Stimulated activated CD4-positive, alpha-beta T cell treated with anti-CD3 and anti-CD28 coated beads, Interleukin-15, amount 100 ng/mL, for 1 hour (primary cell): ENCODE measurements at places on chromosomes 1 and 21.

GRCh38 chr1:197763307-197763706 lies 12.0 kb downstream of the DENND1B start:
- no peak for DNase-seq

GRCh38 chr1:24483441-24483840 lies 19.2 kb upstream of the RCAN3 start:
- DNase-seq: no peak

DNA sequence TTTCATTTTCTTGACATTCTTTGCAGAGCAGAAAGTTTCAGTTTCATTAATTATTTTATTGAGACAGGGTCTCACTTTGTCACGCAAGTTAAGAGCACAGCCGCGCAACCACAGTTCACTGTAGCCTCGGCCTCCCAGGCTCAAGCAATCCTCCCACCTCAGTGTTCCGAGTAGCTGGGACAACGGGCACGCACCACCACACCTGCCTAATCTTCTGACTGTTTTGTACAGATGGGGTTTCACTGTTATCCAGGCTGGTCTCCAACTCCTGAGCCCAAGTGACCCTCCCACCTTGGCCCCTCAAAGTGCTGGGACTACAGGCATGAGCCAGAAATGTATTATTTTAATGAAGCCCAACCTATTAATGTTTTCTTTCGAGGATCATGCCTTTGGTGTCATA lies 3.0 kb upstream of the SPATC1L start:
- no peak for DNase-seq

DNA sequence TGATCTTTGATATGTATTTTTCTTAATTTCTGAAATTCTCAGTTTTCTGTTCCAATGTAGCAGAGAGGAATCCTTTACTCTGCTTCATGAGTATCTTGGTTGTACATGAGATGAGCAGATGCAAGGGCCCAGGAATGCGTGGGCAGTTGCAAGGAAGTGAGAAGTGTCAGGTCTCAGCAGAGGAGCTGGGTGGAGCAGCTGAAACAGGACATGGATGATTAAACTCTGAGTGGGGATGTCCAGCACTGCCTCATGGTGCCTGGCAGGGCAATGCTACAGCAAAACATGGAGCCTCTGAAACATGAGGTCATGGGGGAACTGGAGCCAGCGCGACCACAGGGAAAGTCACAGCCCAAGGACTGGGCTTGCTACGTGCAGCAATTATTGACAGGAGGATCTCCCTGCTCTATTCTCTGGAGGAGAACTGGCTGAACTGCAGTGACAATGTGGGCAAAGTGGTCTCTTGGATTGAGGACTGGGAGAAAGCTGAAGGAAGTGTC lies 48.4 kb downstream of the COLGALT2 start:
- no peak for DNase-seq

DNA sequence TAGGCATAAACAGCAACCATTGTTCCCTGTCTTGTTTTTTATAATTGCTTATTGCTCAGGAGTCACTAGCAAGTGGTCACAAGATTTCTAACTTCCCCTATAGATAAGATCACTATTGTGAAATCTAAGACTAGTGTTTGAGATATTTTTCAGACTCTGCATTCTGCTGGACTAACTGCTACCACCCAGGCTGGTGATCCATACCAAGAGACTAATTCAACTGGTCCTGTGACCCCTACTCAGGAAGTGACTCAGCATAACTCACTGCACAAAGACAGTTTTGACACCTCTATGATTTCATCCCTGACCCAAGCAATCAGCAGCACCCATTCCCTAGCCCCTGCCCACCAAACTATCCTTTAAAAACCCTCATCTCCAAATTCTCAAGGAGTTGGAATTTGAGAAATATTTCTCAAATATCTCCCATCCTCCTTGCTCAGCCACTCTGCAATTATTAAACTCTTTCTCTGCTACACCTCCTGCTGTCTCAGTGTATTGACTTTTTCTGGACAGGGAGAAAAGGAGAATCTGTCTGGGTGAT lies 52.7 kb downstream of the TRIM33 start:
- DNase-seq: no peak

DNA sequence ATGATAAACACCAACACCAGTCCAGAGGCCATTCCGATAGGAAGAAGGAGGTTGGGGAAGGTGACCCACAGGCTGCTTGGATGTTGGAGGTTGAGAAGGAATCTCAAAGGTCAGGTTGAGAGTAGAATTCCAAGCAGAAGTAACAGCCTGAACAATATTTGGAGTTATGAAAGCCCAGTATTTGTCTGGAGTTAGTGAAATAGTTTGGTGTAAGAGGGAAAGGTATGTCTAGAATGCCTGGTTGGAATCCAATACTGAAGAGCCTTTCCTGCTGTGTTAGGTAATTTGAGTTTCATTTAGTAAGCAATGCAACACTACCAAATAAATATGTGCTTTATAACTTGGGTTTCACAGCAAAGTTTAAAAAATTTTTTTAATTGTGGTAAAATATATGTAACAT lies 70.5 kb upstream of the MCOLN3 start:
- DNase-seq: no peak

GRCh38 chr1:59116920-59117542 lies 179.9 kb upstream of the FGGY start:
- no peak for DNase-seq

DNA sequence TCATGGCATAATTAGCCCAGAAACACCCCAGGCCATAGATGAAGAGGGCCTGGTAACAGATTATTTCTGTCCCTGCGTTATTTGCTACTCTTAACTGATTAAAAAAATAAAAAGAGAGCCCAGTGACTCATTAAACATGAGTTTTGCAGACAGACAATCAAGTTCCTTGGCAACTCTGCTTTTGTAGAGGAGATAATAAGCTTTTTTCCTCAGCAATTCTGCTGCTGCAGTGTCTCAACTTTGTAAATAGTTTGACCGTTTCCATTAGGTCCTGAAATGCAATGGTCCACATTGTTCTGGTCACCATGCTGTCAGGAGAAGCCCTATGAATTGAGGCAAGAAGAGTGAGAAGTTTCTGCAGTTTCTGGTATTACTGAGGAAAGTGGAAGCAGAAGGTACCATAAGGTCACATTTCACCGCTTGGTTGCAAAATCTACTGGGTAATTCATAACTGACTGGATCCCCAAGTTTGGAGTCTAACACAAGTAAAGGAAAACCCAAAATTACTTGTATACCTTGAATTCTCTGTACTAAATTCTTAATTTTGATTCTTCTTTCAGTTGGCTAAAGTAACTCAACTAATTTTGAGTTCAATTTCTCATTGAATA lies 139.5 kb downstream of the ZZZ3 start:
- DNase-seq: no peak

DNA sequence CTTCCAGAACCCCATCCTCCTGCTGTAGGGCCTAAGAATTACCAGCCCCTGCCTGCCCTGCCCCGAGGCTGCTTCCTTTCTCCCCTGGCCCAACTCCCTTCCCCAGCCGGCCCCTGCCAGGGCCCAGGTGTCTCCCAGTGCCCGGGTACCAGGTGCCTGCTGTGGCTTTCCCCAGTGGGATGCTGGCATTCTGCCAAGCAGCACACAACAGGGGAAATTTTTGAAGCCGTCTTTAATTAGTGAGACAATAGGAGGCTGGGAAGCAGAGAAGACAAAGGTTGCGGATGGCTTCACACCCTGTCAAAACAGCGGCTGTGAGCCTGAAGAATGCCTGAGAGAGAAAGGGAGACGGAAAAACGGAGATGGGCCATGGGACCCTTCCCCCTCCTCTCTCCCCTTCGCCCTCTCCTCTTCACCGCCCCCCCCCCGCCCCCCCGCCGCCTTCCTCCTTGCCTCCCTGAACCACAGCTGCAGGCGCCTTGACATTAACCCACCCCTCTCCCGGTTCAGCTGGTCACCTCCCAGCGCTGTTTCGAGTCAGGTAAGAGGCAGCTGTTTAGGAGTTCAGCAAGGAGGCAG lies 33.6 kb downstream of the LRRN2 start:
- DNase-seq: no peak

DNA sequence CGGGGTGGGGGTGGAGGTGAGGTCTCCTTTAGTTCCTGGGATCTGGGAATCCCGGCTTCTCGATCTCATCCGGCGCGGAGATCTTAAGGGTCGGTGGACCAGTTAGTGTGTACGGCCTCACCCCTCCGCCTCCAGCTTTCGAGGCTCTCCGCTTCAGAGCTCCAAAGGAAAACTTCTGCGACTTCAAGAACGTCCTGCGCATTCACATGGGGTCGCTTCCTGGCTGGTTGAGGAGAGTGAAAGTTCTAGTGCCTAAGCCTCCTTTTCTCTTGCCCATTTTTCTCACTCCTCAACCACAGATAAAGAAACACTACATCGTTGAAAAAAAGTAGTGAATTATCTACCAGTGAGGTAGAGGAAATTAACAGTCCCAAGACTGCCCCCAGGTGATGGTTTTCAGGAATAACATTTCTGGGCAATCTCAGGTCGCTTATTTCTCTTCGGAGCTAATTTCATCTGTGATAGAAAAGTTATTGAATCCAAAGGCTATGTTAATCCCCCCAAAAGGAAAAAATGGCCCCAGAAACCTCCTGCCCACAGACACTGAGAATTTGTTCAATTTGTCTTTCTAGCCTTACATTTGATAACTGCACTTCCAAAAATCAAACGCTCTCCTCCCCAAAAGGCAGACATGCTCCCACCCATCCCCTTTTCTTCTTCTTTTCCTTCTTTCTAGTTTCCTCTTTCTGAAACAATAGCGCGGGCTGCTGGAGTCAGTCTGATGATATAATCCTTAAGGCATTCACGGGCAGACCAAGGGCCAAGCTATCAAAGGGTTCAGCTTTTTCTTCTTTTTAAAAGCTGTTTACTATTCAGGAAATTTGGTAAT lies 20.6 kb upstream of the TBX15 start:
- no peak for DNase-seq

GRCh38 chr1:93716941-93717368 lies 35.3 kb upstream of the BCAR3 start:
- no peak for DNase-seq

GRCh38 chr21:39633770-39634181 lies 21.0 kb downstream of the B3GALT5 start:
- no peak for DNase-seq

DNA sequence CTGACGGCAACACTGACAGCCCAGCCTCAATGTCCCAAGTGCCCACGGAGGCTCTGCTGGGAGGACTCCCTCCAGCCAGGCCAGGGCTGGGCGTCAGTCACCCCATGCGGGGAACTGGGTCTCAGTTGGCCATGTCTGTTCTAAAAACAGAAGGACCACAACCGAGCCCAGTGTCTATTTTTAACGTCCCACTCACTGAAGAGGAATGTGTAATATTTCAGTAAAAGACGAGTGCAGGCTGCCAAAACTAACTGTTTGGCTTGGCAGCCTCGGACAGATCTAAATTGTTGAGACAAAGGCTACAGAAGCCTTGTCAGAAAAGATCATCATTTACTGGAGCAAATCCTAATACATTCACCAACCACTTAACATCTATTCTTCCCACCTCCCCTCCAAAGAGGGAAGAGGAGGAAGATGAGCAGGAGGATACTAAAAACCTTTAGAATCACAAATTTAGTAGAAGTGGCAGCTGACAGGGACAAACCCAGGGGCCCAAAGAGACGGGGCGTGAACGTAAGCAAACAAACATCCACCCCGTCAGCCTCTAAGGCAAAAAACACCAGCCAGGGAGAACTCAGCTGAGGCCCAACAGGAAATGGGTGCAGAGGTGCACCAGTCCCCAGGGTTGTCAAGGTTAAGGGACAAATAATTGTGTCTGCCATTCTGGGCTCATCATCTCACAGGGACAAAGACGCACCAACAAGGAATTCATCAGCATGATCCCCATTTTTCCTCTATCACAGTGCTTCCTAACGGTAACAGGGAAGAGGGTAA lies 18.7 kb downstream of the C1orf198 start:
- DNase-seq: no peak

- DNase-seq: no peak
These were observed 31.9 kb downstream of the MAP3K21 start for GRCh38 chr1:233359431-233359830.

DNA sequence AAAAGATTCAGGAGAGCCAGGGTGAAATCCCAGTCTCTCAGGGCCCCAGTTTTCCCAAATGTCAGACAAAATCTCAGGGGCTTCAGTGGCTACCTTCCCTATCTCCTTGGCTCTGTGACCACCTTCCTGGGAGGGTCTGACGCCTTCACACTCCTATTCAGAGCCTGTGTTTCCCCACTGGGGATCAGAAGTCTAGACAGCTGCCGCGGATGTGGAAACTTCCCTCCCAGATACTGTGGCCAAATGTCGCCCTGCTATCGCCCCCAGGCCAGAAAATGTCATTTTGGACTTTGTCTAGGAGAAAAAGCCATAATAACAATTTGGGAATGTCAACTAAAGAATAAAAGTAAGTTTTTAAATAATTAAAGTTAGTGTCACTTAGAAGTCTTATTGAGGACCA lies 15.9 kb downstream of the A3GALT2 start:
- no peak for DNase-seq
